ENCODE measurements at places on chromosomes 6 and 20.

DNA sequence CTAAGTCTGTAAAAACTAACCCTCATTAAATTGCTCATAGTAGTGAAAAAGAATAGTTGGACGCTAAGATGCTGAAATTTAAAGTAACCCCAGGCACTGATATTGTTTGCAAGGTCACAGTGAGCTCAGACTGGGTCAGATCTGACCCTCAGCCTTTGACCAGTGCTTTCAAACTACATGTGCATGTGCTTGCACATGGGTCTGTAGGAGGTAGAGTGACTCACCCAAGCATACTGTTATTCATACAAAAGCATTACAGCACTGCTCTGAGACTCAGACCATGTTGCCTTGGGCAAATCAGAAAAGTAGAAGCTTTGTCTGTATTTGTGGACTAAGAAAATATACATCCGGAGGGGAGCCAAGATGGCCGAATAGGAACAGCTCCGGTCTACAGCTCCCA lies 326.4 kb upstream of the MARCKS start:
- DNase-seq = peak; percentile 72

GRCh38 chr6:170553534-170554012 lies 466 bp upstream of the PSMB1 start:
- no peak for DNase-seq

GRCh38 chr6:40349123-40349900 lies 237.9 kb downstream of the LRFN2 start:
- peak; percentile 78 for DNase-seq

DNA sequence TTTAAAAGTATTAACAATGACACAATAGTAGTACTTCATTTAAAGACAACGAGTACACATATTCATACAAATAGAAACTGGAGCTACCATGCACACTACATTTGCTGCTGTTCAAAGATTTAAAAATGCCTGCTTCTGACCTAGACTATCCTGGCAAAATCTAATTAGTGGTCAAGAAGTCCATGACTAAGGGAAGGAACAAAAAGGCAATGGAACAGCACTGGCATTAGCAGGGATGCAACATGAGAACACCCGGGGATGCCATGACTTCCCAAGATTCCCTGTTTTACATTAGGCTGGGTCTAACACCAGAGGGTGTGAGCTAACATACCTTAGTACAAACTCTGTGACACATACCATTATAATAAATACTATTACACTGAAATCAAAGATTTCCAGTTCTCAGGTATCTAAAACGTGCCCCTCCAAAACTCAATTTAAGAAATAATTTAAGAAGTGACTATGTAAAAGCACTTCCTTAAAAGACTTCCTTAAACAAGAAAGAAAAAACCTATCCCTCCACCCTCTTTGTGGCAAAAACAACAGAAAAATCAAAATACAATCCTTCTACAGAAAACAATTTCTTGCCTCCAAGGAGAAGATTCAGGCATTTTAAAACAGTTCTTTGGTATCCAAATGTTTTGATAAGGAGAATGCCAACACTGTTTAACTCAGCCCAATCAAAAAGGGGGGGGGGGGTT lies 25.5 kb downstream of the CHD6 start:
- no peak for DNase-seq

DNA sequence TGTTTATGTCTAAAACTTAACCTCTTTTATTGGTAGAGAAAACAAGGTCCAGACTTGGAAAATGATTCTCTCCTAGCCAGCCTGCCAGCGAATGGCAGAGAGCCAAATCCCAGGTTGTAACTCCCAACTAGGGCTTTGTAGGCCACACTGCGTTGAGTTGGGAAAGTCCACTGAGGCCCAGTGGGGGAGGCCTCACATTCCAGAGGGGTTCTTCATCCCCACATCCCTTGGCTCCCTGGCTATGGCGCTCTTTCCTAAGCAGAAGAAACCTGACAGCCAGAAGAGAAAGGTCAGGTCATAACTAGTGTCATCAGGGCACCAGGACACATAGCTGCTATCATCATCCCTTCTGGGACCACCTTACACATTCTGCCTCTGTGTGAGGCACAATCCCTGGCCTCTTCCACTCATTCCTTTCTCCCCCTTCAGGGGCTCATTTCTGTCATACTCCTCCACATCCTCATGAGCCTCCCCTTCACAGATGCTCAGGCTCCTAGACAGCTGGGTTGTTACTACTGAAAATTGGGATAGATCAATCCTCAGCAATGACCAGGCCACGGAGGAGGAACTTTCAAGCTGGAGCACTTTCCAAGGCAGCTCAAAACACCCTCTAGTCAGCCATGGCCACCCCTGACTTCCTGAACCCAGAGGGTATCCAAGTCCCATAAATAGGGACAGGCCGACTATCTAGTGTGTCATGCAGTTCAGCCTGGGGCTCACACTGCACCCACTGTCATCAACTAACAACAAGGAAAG lies 48.6 kb downstream of the TCP11 start:
- peak; percentile 86 for DNase-seq

DNA sequence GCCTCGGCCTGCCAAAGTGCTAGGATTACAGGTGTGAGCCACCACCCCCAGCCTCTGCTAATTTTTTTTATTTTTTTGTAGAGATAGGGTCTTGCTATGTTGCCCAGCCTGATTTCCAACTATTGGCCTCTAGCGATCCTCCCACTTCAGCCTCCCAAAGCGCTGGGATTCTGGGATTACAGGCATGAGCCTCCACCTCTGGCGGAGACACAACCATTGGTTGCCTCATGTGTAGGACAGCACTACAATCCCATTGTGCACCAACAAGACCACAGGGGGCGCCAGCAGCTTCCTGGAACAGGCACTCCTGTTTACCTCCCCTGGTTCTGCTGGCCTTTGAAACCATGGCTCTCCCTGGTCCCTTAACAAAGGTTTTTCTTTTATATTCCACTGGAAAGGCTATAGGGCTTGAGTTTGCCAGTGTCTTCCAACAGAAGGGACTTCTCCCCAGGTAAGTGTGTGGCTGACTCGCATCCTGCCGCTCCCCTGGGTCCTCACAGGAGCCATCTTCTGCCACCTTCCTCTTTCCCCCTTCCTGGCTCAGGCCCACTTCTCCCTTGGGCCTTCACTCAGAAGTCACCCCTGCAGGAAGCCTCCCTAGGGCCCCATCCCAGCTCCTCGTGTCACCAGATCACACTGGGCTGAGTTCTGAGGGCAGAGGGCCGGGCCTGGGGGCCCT lies 39.2 kb upstream of the TLDC2 start:
- DNase-seq = peak; percentile 52

- DNase-seq = no peak
Observed at GRCh38 chr20:4320291-4320690, 304.9 kb upstream of the RNF24 start.

DNA sequence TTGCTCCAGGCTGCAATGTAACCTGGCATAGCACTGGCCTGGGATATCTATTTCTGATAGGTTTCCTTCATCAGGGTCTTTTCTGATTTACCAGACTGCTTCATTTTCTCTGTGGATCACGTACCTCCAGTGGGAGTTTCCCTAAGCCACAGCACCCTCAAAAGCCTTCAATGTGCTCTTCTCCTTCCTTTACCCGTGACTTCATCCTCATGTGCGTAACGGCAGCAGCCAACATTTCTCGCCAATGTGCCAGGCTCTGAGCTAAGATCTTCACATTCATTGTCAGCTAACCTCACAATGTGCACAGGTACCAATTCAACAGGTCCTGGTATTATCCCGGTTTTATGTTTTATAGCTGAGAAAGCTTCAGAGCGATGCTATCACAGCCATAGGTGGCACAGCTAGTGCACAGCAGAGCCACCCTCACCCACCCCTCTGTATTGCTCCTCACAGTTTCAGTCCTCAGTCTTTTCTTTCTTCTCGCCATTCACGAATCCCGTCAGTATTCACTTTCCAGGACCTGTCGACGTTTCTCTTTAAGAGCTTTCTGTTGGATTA lies 58.2 kb downstream of the TNFAIP3 start:
- DNase-seq = no peak

DNA sequence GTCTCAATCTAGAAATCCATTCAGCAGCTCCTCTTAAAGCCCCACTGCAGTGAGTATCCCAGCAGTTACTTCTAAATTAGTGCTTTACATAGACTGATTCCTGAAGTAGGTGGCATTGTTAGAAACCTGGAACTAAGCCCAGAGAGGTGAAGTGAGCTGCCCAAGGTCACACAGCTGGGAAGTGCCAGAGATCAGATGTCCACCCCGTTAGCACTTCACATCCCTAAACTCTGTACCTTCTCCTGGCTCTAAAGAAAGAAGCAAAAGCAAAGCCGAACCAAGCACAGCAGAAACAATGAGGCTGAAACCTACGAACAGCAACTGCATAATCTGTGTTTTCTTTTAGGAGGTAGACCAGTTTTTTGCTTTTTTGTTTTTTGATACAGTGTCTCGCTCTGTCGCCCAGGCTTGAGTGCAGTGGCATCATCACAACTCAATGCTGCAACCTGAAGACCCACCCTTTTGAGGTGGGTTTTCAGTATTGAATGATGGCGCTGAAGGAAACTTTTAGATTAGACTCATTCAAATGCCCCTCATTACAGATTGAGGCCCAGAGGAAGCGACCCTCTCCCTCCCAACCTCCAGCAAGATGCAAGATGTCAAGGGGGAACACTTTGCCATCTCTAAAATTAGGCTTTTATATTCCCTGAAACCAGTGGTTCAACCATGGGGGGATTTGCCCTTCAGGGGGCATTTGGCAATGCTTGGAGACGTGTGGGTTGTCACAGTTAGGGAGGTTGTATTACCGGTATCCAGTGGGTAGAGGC lies 3.2 kb upstream of the ZMYND8 start:
- DNase-seq = no peak

DNA sequence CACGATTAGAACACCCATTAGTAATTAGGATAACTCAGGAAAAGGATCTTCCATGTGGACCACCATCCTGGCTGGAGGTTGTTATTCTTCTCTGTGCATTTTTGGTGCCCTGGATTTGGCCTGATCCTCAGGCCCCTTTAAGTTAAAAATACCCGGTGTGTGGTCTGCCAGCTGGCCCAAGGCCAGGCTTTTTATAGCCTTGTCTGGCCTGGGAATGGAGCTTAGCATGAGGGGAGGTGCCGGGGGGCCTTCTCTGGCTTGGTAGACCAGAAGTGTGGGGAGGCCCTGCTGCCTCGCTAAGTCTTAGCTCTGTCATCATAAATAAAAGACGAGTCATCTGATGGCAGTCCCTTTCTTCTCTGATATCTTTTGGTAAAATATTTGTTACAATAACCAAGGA lies 71.4 kb downstream of the ARID1B start:
- peak; percentile 69 for DNase-seq

- DNase-seq = peak; percentile 89
Observed at GRCh38 chr6:108559884-108560462, 744 bp upstream of the FOXO3 start.

GRCh38 chr6:51892750-51893149 lies 194.7 kb downstream of the PKHD1 start:
- DNase-seq = no peak
